ENCODE measurements at places on chromosomes 3 and 15.

- no peak for DNase-seq
Measured at GRCh38 chr3:138919325-138919724, 27.6 kb downstream of the FOXL2 start.

DNA sequence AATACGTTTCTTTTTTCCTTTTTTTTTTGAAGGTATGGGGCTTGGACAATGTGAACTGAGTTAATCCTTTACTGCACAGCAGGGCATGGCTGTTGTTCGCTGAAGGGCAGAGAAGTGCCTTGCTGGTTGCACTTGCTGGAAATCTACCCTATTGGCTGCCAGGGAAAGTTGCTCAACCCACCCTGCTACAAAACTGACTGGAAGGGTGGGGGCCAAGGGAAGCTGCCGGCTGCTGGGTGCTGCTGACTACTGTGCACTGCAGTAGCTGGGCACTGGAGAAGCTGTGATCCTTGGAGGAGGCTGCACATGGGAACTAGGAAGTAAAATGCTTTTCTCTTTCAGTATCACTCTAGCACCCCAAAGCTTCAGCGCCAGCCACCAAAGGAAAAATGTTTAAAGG, 70.5 kb downstream of the ETV5 start:
- DNase-seq, result no peak

- no peak for DNase-seq
Measured at GRCh38 chr15:99984491-99985243, 251.4 kb upstream of the LYSMD4 start.

- no peak for DNase-seq
Measured at GRCh38 chr15:48086576-48086975, 34.2 kb upstream of the SLC24A5 start.

DNA sequence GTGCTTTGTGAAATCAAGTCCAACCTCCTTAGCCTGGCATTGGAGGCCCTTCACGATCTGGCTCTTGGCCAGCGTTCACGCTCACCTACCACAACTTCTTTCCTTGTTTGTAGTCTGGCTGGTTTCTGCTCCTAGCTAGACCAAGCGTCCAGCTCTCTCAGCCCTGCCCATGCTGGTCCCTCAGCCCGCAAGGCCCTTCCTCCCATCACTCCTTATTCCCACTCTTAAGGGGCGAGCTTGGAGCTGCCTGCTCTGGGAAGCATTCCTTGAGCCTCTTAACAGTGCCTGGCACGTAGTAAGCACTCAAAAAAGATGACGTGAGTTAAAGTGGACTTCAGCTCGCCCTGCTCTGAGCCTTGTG, 8.7 kb downstream of the SLC6A6 start:
- no peak for DNase-seq

- no peak for DNase-seq
Measured at GRCh38 chr3:11655196-11655928, 11.6 kb upstream of the VGLL4 start.

DNA sequence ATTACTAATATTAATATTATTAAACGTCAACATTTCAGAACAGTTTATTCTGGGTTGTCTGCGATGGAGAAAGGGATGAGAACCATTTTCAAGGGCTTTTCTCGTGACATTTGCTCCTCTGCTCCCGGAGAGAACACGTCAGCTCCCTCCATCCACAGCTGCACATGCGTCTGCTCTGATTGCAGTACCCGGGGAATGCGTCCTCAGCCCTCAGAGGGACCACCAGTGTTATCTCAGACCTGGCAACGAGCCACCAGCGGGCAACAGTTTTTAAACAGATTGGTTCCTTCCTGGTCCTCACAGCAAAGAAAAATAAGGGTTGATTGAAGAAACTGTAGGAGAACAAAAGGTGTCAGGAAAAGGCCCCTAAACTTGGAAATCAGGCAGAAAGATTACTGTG, 202.2 kb upstream of the ADAMTS9 start:
- no peak for DNase-seq

DNA sequence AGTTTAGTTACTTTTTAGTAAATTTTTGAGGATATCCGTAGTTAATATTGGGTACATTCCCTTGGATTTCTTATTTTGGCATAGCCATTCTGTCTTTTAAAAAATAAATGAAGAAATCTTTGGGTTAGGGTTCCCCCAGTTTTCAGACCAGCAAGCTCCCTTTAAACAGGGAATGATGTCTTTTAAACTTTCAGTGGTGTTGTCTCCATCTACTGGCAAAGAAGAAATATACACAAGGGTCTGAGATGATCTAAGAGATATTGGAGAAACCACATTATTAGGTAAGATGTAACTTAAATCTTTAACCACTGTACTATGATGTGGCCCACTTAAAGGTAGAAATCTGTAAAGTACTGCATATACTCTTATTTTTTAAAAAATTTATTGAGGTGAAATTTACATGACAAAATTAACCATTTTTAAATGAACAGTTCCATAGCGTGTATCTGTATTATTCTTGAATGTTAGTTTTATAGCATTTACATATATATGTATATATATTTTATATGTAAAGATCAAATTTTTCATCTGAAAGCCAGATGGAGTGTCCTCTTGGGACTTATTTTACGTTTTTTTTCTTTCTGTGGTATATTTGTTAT, 35.1 kb upstream of the EIF3J start:
- DNase-seq, result no peak

- no peak for DNase-seq
Measured at GRCh38 chr15:51243774-51244173, 94.6 kb downstream of the CYP19A1 start.

GRCh38 chr3:114418724-114419543, 125.1 kb downstream of the TIGIT start:
- no peak for DNase-seq

GRCh38 chr3:156433138-156433537, 121.8 kb downstream of the SSR3 start:
- DNase-seq, result no peak

- DNase-seq, result no peak
Measured at GRCh38 chr3:63869940-63870614, 6.4 kb downstream of the ATXN7 start.

GRCh38 chr15:70627734-70628548, 135.4 kb downstream of the UACA start:
- DNase-seq, result no peak

GRCh38 chr3:182940266-182940808, 40.0 kb downstream of the DCUN1D1 start:
- DNase-seq, result no peak

DNA sequence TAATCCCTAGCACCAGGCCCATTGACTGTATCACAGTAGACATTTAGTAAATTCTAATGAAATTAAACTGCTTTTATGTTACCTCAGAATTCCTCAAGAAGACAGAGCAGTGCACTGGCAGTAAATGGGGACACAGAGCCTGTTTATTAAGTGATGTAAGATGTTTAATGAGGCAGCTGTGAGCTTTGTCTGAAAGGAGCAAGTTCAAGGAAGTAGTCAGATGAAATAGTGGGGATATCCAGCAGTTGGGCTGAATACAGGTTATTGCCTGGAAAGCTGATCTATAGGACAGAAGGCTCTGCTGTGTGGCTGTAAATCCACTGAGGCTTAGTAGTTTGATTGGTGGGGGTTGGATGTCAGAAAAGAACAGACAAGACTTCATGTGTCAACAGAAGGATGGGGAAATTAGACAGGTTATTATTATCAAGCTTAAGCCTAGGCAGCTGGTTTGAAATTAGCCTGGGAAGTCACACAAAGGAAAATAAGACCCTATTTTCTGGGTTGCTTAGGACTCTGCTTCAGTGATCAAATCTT, 62.2 kb downstream of the PFN2 start:
- DNase-seq, result no peak

- no peak for DNase-seq
Measured at GRCh38 chr3:143278721-143279120, 159.2 kb downstream of the CHST2 start.

DNA sequence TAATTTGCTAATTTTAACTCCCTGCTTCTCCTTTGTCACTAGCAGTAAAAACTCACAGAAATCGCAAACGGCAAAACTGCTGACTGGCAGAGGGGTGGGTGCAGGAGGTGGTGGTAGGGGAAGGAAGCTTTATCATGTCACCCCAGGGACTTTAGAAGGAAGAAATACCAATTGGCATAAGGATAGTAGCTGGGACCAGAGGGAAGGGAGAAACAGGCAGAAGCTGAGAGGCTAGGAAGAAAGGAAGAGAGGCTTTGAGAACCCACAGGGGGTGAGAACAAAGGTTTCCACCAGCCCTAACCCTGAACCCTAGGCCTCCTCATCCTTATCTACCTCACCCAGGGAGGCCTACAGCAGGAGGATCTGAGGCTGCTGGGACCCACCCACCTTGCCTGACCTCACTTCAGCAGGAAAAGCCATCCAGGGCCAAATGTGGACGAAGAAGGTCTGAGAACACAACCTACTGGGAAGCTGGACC, 10.7 kb downstream of the ITGB5 start:
- no peak for DNase-seq

DNA sequence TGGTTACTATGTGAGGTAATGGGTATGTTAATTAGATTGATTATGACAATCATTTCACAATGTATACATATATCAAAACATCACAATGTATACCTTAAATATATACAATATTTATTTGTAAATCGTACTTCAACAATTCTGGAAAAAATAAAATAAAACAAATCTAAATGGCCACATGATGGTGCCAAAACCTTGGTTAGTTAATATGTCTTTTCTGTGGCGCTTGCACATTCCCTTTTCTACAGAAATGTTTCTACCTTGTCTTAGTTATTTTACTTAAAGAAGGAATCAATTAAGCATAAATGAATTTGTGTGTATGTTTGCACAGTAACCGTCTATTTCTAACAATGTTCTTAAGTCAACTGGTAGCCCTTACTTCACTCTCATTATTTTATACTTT, 53.4 kb downstream of the OXSM start:
- DNase-seq, result no peak

DNA sequence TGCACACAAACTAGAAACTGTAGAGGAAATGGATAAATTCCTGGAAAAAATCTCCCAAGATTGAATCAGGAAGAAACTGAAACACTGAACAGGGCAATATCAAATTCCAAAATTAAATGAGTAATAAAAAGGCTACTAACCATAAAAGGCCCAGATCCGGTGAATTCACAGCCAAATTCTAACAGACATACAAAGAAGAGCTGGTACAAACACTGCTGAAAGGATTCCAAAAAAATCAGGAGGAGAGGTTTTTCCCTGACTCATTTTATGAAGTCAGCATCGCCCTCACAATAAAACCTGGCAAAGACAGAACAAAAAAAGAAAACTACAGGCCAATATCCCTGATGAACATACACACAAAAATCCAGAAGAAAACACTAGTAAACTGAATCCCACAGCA, 462.4 kb upstream of the THBS1 start:
- no peak for DNase-seq

- no peak for DNase-seq
Measured at GRCh38 chr3:66336333-66336766, 115.5 kb downstream of the SLC25A26 start.

DNA sequence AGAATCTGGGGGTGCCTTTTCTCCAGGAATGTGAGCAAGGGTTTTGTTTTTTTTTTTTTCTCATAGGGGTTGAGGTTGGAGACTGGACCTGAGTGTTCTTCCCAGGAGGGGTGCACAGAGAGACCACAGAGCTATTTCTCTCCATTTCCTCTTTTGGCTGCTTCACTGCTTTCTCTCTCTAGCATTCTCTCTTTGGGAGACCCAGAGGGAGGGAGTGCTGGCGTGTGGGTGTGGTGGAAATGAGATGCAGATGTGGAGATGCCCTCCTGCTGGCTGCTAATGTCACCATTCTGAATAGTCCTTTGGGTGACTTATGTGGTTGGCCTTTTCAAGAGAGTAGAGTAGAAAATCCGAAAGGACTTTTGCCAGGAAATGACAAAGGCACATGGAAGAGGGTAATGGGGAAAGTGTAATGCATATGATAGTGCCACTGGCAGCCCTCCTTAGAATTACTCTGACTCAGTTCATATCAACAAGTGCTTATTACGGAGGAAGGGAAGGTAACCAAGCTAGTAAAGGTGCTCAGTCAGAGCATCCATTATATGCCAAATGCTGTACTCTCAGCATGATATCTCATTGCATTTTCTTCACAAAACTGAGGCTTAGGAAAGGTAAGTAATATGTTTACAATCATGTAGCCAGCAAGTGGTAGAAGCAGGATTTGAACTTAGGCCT, 1.9 kb downstream of the SYN2 start:
- DNase-seq, result no peak

GRCh38 chr15:89799918-89800498, 14.6 kb downstream of the ANPEP start:
- no peak for DNase-seq

- DNase-seq, result no peak
Measured at GRCh38 chr3:78281381-78281780, 1241.5 kb downstream of the ROBO2 start.

DNA sequence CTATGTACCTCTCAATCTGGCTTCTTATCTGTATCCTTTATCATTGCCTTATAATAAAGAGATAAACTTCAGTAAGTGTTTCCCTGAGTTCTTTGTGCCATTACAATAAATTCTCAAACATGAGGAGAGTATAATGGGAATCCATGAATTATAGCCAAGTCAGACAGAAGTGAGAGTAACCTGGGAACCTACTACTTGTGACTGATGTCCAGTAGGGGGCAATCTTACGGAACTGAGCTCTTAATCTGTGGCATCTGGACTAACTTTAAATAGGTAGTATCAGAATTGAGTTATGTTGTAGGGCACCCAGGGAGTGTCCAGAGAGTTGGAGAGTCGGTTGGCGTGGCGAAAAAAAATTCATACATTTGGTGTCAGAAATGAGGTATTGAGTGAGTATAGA, 542.6 kb downstream of the ZBBX start:
- no peak for DNase-seq

DNA sequence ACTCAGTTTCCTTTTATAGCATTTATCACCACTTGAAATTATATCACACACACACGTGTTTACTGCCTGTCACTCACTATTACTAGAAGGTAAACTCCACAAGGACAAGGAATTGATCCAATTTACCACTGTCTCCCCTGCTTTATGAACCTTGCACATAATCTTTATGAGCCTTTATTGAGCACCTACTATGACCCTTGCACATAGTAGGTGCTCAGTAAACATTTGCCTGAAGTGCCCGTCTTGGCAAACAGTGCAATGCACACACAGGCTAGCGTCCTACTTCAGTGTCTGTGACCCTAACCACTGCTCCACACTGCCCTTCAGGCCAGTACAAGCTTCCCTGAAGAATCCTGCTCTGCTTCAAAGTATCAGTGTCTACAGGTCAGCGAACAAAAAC, 237.7 kb upstream of the TMC3 start:
- DNase-seq, result no peak

- no peak for DNase-seq
Measured at GRCh38 chr3:169228522-169228921, 435.0 kb downstream of the MECOM start.

GRCh38 chr15:26985050-26985449, 14.1 kb downstream of the GABRG3 start:
- no peak for DNase-seq

- no peak for DNase-seq
Measured at GRCh38 chr3:114293838-114294535, at the start of gene TIGIT. Gene TIGIT, plus strand, starts transcription at chr3:114294028. Its CDS starts 34 bp downstream, at chr3:114294062.

DNA sequence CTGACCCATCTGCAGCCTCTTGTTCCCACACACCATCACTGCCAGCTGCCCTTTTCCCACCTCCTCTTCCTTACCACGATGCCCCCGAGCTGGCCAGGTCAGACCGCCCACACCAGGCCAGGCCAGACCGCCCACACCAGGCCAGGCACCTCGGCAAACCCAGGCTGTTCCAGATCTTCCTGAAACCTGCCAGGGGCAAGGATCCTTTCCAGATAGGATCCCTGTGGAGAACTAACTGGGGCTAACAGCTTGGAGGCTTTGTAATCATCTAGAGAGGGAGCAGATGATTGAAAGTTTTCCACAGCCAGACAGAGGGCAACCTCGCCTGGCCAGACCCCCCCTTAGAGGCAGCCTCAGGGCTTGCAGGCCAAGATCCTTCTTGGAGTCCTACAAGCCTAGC, 287.3 kb upstream of the TLE3 start:
- no peak for DNase-seq

Measured in GOT3 (cell line).